ENCODE measurements at places on chromosomes 4 and X. TPM values are rescaled to one million over a fixed set of nuclear protein-coding genes. Genes with fewer than 3 reads are reported as not detected.
A peak's percentile ranks its signal among the peaks of the same experiment; 100 is the strongest.

DNA sequence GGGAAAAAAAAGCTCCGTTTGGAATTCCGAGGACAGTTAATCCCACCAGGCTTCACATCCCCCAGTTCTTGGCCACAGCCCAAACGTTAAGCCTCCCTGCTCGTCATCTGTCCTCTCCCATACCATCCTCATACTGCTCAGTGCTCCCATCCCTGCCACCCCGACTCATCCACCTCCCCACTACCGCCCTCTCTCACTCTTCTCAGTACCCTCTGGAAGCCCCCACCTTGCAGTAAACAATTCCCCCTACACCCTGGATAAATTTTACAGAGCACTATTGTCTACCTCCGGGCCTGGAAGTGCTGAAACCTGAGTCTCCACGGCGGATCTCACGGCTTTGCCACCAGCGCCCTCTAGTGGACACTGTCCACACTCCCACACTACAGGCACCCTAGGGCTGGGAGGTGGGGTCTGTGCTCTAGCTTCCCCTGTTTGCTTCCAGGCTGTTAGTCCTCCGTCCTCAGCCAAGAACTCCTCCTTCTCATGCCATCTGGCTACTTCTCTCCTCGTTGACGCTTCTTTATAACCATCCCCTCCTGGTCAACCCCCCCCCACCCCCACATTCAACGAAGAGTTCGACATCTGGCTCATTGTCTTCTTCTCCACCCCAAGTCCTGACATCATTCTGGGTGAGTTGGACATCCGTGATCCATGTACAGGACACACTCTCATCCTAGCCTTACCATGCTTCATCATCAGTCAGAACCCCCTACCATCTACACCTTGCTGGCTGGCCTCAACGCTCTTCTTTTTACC, 54.5 kb downstream of the RTL9 start:
- peak; percentile 41 for DNase-seq

Gene OPN1LW
- not detected for total RNA-seq

DNA sequence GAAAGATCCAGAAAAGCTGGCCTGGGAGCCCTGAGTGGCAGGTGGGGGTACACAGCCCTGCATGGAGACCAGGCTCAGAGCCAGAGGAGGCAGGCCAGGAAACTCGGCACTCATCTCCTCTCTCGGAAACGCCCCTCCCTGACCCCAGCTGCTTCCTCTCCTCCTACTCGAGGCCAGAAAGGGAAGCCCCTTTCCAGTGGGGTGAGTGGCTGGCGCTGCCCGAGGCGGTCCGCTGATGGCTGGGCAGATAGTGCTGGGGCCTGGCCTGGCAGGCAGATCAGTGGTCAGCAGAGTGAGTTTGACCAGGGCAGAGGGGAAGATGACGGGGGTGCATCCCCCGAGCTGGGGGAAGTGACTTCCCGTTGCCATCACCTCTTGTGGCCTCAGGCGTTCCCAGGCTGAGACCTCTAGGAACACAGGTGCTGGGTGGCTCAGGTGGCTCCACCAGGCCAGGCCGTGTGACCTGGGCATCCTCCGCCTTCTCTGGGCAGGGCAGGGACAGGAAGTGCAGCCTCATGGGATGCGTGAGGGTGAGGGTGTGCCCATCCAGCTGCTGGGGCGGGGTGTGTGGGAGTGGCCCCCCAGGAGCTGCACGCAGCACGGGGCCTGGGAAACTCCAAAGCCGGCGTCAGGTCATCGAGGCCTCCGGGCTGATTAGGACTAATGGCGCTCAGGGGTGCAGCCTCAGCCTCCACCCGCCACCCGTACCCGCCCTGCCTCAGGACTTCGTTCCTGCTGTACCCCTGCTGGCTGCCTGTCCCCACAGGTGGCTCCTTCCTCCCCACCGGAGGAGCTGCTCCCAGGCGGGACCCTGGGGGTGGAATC, 5.7 kb downstream of the SH3BP2 start:
- peak; percentile 40 for DNase-seq

DNA sequence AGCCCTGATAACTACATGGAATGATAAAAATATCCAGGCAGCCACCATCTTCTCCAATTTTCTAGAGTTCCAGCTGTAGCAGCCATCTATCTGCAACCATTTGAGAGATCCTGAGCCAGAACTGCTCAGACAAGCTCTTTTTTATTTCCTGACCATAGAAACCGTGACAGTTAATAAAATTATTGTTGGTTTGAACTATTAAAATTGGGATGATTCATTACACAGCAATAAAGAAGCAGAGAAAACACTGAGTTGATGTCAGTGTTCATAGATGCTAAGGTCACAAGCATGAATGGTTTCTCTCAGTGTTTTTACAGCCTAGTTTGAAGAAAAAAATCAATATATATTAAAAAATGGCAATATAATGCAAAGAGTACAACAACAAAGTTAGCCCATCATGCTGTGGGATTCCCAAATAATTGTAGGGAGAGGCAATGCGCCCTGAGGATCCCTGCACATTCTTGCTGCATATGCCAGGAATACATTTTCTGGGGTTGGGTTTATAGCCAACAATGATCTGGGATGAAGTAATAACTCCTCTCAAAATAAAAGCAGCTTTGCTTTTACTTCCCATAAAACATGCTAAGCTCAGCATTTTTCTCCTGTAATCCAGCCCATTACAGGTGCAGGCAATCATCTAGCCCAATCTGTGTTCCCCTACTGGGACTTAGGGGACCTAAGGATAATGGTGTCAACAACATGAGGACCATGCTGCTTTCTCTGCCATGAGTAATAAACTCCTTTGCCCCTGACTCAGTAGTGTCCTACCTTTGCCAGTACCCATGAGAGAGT, 84.0 kb downstream of the PABPC4L start:
- DNase-seq: no peak

- no peak for DNase-seq
These were observed 502.3 kb downstream of the PDHA2 start for GRCh38 chr4:96342196-96342595.

GRCh38 chr4:74203467-74203866, 45.5 kb downstream of the MTHFD2L start:
- no peak for DNase-seq

Gene SSX3
- total RNA-seq: not detected

DNA sequence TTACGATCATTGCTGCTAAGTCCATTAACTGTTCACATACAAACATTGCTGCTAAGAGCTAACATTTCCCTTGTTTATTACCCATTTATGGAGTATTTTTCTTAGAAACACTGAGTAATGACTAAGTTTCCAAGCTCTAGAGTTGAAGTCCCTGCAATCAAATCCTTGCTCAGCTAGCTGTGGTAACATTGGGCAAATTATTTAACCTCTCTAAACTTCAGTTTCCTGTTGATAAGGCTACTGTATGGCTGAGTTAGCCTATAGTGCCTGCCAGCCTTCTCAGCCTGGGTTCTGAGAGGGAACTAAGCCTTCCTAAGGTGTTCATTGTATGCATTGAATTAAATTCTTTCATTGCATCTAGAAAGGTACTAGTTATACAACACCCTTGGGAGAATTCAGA, 15.2 kb upstream of the SCOC start:
- no peak for DNase-seq

Gene NOX1
- not detected for total RNA-seq

- DNase-seq: no peak
These were observed 76.8 kb downstream of the DTHD1 start for GRCh38 chr4:36358173-36358572.

- DNase-seq: no peak
These were observed 18.8 kb upstream of the OTUD4 start for GRCh38 chr4:145199051-145199716.

- DNase-seq: no peak
These were observed 588.9 kb downstream of the ZNF674 start for GRCh38 chrX:45956191-45956870.

Gene SPANXC
- total RNA-seq: not detected

- DNase-seq: no peak
These were observed 5.4 kb upstream of the GTPBP6 start for GRCh38 chrX:323721-324628.

DNA sequence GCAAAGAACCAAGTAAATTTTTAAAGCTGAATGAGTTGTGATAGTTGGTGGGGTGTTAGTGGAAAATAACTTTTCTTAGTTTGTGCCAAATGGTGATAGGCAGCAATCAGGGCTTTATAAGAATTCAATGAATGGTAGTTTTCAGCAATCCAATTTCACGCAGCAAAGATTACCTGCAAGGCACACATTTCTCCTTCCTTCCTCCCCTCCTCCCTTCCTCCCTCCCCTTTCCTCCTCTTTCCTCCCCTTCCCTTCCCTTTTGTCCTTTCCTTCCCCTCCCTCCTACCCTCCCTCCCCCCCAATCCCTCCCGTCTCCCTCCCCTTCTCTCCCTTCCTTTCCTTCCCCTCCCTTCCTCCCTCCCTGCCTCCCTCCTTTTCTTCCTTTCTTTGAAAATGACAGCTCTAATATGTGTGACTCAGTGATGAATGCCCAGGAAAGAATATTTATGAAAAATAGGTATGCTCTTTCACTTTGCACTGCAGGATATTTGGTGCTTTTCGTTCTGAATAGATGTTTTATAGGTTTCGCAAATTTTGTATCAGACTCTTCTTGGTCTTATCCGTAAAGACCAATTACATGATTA, 168.1 kb downstream of the BMPR1B start:
- DNase-seq: no peak

- DNase-seq: no peak
These were observed 53.4 kb upstream of the TRPC3 start for GRCh38 chr4:122005064-122005755.

DNA sequence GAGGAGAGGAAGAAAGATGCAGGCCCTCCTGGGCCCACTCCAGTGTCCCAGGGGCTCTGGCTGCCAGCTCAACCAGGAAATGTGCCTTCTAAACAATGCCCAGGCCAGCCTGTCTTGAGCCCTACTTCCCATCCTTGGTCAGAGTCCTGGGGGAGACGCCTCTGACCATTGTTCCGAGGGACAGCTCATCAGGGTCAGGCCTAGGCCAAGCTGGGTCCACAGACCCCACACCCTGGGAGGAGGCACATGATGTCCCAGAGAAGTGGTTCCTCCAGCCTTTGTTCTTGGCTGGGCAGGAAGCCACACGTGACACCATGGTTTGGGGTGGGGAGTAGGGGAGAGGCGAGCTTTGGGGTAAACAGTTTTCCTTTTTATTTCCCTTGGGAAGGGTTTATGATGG, 102.5 kb downstream of the EFNB1 start:
- no peak for DNase-seq

Gene GASK1B
- 1.3 TPM for total RNA-seq

- DNase-seq: no peak
These were observed 277.4 kb downstream of the NKX6-1 start for GRCh38 chr4:84221704-84222103.

Gene TRIM75
- total RNA-seq: not detected

DNA sequence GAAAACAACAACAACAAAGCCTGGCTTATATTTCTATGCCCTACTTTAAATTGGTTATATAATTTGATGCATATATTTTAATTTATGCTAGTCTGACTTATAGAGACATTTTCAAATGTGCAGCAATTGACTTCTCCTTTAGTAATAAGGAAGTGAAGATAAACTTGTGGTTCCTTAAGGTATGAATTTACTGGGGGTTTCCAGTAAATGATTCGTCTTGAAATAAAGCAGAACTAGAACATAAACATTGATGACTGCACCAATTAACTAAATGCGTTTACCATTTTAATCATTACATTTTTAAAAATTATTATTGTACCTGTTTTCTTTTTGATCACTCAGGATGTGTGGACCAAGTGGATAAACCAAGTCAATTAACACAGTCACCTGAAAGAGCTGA, 99.6 kb upstream of the CCSER1 start:
- DNase-seq: no peak

- no peak for DNase-seq
These were observed 122.1 kb upstream of the DIPK2B start for GRCh38 chrX:45322820-45323219.

GRCh38 chr4:4919927-4920326, 60.5 kb downstream of the MSX1 start:
- no peak for DNase-seq

GRCh38 chr4:177250056-177250696, 59.5 kb upstream of the NEIL3 start:
- DNase-seq: peak; percentile 55

- DNase-seq: no peak
These were observed 211.2 kb upstream of the POF1B start for GRCh38 chrX:85590638-85591037.

DNA sequence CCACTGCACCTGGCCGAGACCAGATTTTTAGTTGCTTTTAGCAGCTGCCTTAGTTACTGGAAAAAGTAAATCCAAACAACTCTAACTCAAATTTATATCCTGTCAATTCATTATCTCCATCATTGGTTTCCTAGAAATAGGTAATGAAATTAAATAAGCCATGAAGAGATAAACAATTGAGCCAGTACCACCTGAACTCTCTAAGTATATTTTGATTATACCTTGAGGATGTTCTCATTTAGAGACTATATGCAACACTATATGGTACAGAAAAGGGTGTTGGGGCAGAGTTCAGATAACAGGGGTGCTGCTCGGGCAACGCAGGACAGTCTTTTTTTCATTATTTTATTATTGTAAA, 35.0 kb downstream of the SAT1 start:
- DNase-seq: no peak

GRCh38 chr4:113695328-113696169, 66.0 kb downstream of the CAMK2D start:
- DNase-seq: no peak

GRCh38 chr4:88759039-88759894, 61.6 kb upstream of the NAP1L5 start:
- no peak for DNase-seq

GRCh38 chrX:135688137-135688536, 25.3 kb upstream of the CT45A1 start:
- DNase-seq: no peak

Gene IL2
- 0.85 TPM for total RNA-seq

DNA sequence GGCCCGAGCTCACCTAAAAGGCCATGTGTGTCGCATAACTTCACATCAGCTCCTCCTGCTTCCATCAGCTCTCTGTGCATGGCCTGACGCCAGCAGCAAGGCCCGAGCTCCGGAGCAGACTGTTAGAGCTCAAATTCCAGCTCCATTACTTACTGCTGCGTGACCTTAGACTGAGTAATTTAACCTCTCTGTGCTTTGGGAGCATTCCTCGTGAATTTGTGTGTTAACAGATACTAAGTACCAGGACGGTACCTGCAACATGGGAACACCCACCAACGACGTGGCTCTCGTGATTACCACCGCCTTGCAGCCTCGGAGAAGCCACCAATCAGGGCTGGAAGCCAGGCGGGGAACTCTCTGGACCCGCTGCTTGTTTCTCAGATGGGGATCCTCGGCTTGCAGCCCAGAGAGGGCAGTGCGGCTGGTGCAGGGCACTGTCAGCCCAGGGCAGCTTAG, 12.9 kb downstream of the LETM1 start:
- DNase-seq: no peak

Gene LGI2
- not detected for total RNA-seq

All from T-helper 17 cell (primary cell).